EH (cell line): ENCODE measurements at places on chromosomes 6 and 20.

- DNase-seq = no peak
These were observed 9.8 kb downstream of the RIMS4 start for GRCh38 chr20:44800391-44801046.

GRCh38 chr6:5190507-5190906, 70.2 kb downstream of the LYRM4 start:
- peak; percentile 99 for DNase-seq

DNA sequence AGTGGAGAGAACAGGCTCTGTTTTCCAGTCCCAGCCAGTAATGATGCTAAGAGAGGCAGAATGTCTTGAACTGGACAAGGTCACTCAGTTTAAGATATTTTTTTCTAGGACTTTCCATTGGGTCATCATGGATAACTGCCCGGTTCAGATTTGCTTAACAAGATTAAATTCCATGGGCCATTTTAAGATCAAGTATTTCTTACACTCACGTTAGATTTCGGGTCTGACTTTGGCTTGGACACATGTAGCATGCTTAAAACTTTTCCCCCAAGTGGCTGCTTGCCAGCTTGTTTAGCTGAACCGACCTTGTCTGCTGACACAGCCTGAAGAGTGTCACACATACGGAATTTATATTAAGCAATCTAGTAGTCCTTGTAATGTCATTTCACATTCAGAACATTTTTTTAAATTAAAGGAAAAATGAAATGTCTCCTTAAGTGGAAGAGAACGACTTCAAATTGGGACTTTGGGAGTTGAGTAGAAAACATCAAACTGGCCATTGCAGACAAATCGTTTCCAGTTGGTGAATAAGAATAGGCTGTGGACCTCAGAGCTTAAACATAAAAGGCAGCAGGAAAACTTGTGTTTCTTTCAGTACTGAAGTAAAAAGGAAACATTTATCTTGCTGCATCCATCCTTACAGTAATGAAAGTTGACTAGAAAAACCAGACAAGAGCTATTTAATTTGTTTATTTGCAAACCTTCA, 29.0 kb downstream of the ARMC2 start:
- DNase-seq = peak; percentile 96

- DNase-seq = no peak
These were observed 44.5 kb downstream of the CEP85L start for GRCh38 chr6:118606858-118607257.

DNA sequence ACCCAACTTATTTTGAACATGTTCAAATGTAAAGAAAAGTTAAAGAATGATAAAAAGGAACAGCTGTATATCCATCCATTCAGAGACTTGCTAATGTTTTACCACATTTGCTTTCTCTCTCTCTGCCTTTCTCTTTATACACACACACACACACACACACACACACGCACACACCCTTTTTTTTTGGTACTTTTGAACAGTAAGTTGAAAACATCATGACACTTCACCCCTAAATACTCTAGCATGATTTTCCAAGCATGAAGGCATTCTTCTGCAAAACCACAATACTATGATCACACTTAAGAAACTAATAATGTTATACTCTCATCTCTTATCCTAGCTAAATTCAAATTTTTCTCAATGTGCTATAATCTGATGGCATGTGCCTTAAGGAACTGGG, 192.3 kb downstream of the UTRN start:
- DNase-seq = peak; percentile 38

DNA sequence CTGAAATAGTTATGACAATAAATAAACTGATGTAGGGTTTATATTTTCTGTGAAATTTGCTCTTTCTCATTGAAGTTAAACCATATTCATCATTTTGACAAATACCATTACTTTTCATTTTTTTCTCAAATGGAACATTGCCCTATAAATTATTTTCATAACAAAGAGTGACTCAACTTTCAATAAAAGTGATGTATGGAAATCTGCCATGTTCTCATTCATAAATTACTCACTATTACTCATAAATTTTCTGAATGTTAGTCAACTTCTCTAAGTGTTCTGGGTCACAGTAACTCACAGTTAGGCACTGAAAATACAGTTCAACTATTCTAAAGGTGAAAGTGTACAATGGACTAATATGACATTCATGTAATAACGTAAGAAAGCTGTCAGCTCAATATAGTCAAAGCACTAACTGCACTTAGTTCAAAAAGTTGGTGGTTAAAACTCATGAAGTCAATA, 19.0 kb upstream of the STX11 start:
- peak; percentile 81 for DNase-seq

DNA sequence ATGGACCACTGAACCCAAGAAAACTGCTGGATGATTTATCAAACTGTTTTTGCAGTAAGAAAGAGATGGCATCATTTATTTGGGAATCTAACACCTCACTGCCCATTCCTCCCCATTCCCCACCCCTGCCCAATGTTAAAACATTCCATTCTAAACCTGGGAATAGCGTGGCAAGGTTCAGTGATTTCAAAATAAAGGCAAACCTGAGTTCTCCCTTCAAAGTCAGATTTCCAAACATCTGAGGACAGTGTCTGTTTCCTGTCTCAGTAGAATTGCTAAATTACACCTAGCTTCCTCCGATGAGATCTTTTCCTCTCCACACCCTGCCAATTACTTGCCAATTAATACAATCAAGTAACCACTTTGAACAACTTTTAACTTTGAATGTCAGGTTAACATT, 127.4 kb upstream of the ARMC2 start:
- DNase-seq = no peak

GRCh38 chr6:42341771-42342553, 109.8 kb downstream of the TRERF1 start:
- DNase-seq = no peak

DNA sequence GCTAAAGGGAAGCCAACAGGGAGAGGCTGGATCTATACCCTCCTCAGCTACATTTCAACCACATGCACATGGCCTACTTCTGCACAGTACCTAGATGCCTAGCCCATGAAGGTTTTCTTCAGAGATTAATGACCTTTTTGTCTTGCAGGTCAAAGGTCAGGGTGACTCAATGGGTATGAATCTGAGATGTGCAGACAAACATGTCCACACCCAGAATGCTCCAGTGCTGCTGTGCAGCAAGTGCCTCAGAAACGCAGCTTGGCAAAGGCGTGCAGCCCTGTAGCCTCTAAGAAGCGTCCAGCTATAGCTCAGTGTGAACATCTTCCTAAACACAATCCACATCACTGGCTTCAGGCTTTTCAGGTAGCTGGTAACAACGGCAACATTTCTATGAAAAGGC, 24.4 kb downstream of the MAP1LC3A start:
- peak; percentile 34 for DNase-seq

GRCh38 chr6:3510617-3511016, 53.8 kb upstream of the SLC22A23 start:
- DNase-seq = no peak

DNA sequence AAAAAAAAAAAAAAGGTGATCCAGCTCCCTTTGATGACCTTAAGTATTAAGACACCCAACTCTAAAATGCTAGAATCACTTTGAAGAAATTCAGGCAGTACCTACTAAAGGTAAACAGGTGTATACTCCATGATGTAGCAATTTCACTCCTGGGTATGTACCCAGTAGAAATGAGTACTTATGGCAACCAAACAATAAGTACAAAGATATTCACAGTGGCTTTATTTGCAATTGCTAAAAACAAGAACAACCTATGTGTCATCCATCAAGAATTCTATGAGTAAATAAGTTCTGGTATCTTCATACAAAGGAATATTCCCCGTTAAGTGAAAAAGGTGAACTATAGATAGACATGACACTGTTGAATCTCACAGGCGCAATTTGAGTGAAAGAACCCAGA, 29.4 kb downstream of the MDGA1 start:
- no peak for DNase-seq

- no peak for DNase-seq
These were observed 210.6 kb downstream of the DLL1 start for GRCh38 chr6:170080169-170080827.

- DNase-seq = no peak
These were observed 16.1 kb upstream of the RIPOR2 start for GRCh38 chr6:24951811-24952299.

DNA sequence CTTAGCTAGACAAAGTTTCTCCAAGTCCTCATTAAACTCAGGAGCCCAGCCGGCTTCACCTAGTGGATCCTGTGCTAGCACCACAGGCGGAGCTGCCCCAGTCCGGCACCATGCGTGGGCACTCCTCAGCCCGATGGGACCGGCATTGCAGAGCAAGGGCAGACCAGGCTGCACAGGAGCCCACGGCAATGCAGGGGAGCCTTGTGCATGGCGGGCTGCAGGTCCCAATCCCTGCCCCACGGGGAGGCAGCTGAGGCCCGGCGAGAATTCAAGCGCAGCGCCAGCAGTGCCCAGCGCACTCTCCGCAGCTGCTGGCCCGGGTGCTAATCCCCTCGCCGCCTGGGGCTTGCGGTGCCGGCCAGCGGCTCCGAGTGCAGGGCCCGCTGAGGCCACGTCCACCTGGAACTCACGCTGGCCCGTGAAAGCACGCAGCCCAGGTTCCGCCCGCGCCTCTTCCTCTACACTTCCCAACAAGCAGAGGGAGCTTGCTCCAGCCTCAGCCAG, 292.3 kb upstream of the EYS start:
- no peak for DNase-seq

DNA sequence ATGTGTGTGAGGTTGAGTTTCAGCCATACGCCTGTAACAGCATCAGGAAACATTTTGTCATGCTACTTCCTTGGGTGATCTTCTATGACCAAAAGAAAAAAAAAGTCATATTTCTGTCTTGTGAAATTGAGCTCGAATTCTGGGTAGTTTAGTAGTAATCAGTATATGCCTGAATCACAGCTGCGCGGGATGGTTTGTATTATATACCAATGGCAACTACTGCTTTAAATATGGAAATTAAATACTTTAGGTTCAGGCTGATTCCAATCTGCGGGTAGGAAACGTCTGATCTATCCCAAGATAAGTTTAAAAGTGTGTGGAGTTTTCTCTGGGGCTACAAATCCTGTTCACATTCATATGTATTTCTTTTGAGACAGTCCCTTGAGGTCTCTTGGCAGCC, 115.6 kb upstream of the FERMT1 start:
- no peak for DNase-seq

- no peak for DNase-seq
These were observed 11.0 kb downstream of the SHPRH start for GRCh38 chr6:145953200-145953599.

- DNase-seq = no peak
These were observed 233.6 kb downstream of the TTLL2 start for GRCh38 chr6:167558246-167559177.

DNA sequence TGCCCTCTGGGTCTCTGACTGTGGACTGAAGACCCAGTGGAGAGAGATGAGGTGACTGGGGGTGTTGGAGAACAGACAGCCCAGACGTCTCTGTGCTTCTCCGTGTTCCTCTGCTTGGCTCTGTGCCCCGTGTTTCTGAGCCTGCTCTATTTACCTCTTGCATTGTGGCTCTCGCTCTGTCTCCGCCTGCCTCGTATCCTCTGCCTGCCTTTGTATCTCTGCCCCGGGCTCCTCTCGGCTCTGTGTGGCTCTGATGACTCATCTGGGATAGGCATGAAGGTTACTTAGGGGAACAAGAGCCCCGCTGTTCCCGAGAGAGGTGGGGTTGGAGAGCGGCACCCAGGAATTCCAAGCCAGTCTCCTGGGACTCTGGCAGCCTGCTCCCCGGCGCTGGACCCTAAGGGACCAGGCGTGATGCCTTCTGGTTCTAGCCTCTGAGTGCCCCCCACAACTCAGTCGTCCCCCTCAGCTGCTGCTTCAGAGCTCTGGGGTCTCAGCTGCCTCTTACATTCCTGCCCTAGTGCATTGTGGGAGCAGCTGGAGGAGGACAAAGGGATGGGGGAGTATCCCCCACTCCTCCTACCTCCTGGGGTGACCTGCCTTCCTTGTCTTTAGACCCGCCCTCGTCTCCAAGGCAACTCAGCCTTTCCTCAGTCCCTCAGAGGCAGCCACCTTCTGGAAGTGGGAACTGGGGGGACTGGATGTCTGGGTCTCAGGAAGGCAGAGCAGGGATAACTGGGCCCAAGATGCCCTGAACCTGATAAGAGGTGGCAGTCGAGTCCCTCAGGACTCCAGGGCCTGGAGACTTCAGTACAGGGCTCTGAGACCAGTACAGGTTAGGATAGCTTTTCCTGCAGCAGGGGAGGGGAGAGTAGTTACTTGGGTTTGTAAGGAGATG, 1.9 kb downstream of the DDR1 start:
- peak; percentile 93 for DNase-seq

- DNase-seq = no peak
These were observed 11.1 kb upstream of the CD164 start for GRCh38 chr6:109393157-109393885.

DNA sequence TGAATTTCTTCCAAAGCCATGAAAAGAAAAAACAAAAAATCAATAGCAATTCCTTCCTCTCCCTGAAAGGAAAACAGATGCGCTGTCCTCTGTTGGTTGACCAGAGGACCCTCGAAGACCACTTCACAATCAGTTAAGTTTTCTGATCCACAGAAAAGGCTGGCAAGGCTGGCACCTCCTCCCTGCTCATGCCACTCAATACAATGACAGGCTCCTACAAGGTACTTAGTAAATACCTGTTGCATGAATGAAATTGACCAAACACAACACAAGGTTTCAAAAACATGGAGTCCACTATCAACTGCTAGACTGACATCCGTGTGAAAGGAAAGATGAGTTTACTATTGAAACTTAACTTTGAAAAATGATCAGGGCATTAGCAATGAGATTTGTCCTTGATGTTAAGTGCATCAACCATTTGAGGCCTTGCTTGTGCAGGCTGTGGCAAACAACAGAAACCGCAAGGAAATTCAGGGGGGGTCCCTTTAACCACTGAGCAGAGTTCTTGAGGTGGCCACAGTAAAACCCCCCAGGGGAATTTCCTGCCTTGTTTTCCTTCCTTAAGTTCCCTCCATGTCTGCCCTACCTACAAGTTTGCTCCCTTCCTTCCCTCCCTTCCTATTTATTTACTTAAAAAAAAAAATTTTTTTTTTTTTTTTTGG, 27.9 kb upstream of the RTF2 start:
- peak; percentile 46 for DNase-seq

DNA sequence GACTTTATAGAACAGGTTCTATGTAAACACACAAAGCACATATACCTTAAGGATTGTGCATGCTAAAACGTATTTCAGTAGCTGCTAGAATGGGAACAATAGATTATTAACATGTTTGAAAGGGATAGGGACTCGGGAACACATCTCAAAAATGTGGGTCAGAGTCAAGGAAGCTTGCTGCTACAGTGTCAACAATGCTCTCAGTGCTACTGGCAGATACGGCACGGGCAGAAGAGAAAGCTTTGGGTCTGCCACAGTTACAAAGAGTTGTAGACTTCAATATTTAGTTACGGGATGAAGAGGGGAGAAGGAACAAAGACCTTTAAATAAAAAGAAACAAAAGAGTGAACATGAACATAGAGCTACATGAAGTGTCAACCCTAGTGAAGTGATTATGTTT, 170.5 kb downstream of the BACH2 start:
- no peak for DNase-seq
